ENCODE measurements at places on chromosomes 4 and X. TPM values are rescaled to one million over a fixed set of nuclear protein-coding genes. Genes with fewer than 3 reads are reported as not detected.

Gene TCEAL7
- total RNA-seq = not detected

Gene HPGD
- not detected for total RNA-seq

GRCh38 chr4:37754410-37755185 lies 68.4 kb upstream of the RELL1 start:
- DNase-seq = no peak

DNA sequence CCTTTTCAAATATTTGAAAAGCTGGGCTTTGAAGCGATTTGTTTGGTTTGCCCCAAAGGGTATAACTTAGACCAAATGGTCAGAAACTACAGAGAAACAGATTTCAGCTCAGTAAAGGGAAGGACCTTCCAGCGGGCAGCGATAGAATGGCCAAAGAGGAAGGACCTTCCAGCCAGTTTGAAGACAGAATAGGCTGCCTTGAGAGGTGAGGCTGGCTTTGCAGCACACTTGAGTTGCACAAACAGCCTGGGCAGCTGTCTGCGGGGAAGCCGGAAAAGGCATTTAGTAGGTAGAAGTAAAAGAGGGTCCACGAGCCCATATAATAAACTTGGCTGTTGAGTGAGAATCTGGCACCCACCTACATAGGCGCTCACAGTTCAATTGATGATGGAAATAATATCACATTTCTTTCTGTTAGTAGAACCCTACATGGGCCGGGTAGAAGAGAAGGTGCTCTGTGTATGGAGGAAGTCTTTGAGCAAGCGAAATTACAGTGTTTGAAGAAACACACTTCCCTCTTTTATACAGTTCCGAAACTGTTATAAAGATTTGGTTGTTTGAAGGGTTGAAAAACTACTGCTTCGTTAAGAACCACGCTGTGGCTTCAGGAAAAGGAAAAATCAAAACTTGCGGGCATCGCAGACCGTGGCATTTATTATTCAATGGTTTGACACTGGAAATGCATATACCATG lies 75.0 kb upstream of the SORBS2 start:
- peak; percentile 63 for DNase-seq

- no peak for DNase-seq
Measured at GRCh38 chr4:65083076-65083475, 587.2 kb downstream of the EPHA5 start.

DNA sequence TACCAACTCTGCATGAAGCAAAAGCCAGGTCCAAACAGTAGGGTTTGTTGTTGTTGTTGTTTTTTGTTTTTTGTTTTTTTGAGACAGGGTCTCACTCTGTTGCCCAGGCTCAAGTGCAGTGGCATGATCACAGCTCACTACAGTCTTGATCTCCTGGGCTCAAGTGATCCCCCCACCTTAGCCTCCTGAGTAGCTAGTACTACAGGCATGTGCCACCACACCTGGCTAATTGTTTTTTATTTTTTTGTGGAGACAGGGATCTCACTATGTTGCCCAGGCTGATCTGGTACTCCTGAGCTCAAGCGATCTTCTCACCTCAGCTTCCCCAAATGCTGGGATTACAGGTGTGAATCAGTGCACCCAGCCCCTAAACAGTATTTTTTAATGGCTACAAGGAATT lies 6.2 kb downstream of the S100P start:
- DNase-seq = no peak

DNA sequence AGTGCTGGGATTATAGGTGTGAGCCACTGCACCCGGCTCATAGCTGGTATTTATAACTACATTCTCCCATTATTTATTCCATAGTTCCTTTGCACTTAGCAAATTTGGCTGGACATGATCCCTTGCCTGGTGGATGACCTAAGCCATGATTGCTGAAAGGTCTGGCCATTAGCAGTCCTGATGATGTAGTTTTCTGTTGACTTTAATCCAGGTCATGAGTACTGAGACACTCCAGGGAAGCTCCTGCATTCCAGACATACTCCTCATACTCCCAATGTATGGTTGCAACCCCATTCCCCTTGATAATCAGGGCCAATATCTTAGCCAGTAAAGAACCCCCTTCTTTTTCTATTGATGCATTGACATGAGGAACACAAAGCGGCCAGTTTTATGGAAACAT lies 24.4 kb upstream of the MGST2 start:
- no peak for DNase-seq

Data from OCI-LY7 (cell line).